ENCODE measurements at places on chromosomes 3 and 15.

GRCh38 chr3:109648027-109648426 is 310.7 kb upstream of the DPPA4 start:
- no peak for DNase-seq

DNA sequence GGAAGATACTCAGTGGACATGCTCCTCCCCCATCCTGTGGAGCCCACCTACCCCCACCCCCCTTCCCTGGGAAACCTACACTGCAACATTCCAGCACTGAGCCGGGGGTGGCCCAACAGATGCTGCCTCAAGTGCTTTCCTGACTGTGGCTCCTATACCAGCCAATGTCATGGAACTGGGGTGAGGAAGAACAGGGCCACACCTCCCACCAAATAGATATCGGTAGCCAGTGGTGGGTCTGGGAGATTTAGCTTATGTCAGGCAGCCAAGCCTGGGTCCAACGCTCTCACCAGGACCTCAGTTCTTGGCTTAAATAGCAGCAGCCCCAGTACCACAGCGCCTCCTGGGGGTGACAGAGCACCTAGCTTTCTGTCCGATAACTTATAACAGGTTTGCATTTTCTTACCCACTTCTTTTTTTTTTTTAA is 30.3 kb downstream of the CDC25A start:
- no peak for DNase-seq

- no peak for DNase-seq
These were observed 19.6 kb downstream of the CD86 start for GRCh38 chr3:122074621-122075265.

DNA sequence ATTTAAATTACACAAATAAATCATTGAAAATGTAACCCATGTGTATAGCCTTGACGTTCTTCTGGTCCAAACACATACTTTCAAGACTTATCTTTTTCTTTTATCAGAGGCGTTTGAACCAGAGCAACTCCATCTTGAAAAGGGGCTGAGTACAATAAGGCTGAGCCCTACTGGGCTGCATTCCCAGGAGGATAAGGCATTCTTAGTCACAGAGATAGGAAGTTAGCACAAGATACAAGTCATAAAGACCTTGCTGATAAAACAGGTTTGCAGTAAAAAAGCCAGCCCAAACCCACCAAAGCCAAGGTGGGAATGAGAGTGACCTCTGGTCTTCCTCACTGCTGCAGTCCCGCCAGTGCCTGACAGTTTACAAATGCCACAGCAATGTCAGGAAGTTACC is 101.0 kb upstream of the IGSF10 start:
- DNase-seq: no peak

DNA sequence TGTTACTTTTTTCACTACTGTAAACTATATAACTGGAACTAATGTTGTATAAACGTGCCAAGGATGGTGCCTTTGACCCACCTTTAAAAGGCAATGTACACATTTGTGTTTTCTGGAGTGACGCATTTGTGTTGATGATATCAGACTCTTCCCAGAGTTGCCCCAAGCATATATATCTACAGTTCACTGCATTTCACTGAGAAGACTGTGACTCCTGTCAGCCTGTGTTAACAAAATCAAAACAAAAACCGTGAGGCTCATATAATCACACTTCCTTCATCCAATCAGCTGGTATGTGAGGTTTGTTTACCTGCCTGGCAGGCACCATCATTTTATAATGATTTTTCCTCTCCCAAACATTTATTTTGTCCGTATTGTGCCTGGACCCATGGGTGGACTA is 117.6 kb upstream of the ROBO1 start:
- no peak for DNase-seq

DNA sequence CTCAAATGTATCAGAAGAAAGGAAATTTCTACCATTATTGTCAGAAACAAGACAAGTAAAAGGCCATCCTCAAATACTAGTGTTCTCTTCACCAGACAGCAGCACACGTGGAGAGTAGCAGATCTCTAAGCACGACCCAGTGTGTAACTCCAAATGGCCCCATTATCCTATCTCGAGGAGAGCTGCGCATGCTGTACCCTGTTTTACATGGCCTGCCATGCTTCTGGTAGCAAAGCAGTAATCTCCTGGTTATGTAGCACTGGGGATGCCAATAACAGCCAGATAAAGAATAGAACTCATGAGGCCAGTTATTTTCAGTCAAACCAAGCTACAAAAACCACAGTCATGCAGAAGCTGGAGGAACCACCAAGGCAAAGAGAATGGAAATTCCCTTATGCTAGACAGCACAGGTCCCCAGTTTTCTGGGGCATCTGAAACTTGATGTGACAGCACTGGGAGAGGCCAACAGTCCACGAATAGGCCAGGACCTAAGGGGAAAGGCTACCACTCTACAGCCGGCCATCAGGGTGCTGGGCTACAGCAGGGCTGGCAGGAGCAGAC is 73.0 kb downstream of the LIPC start:
- no peak for DNase-seq

DNA sequence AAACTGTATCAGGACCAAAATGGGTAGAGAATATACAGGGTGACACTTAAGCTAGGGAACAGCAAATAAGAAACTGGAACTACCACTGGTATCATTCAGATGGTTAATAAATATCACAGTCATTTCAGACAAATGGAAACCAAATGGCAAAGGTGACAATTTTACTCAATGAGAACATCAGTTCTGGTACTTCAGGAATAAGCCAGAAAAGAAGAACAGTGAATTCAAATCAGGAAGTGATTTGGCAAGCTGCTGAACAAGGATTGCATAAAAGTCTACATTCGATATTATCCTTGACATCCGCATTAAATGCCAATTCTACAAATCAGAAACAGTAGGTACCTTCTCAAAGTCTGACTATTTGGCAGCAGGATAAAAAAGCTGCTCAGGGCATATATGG is 23.5 kb upstream of the STIMATE start:
- no peak for DNase-seq

DNA sequence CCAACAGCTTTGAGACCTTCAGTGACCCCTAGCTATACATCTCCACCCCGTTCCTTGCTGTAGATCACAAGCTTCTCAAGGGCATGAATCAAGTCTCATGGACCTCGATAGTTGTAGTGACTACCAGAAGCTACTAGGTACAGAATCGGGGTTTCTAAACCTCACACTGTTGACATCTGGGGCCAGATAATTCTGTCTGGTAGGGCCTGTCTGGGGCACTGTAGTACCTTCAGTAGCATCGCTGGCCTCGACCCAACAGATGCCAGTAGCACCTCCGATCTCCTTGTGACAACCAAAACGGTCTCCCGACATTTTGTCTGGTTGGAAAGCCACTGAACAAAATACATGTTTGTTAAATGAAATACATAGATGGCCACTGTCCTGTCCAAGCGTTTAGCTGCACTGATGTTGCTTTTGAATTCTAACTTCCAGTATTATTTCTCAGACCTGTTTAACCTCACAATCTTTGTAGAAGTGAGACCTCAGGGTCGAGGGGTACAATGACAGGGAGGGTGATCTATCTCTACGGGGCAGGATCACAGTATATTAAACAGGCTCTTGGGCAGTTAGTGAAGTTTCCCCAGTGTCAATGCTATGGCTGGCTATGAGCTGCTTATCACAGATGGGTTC is 262.5 kb upstream of the IGF1R start:
- DNase-seq: peak; percentile 19
